Dermis blood vessel endothelial cell (primary cell): ENCODE measurements at places on chromosomes 11 and 22. TPM values are rescaled to one million over a fixed set of nuclear protein-coding genes. Genes with fewer than 3 reads are reported as not detected.

TREH gene
- not detected in 2 replicates for total RNA-seq

FAM180B gene
- total RNA-seq: not detected in 2 replicates

DMC1 gene
- 0.85 and 1.8 TPM in 2 replicates for total RNA-seq

SCO2 gene
- 2.3 and 5.6 TPM in 2 replicates for total RNA-seq

BTG4 gene
- total RNA-seq: not detected in 2 replicates

CRYBB2 gene
- not detected in 2 replicates for total RNA-seq

GLB1L3 gene
- total RNA-seq: not detected in 2 replicates

NOX4 gene
- 30.6 and 59.8 TPM in 2 replicates for total RNA-seq
